ENCODE measurements at places on chromosomes 16 and 17. TPM values are rescaled to one million over a fixed set of nuclear protein-coding genes. Genes with fewer than 3 reads are reported as not detected.
A peak's percentile ranks its signal among the peaks of the same experiment; 100 is the strongest.

DNA sequence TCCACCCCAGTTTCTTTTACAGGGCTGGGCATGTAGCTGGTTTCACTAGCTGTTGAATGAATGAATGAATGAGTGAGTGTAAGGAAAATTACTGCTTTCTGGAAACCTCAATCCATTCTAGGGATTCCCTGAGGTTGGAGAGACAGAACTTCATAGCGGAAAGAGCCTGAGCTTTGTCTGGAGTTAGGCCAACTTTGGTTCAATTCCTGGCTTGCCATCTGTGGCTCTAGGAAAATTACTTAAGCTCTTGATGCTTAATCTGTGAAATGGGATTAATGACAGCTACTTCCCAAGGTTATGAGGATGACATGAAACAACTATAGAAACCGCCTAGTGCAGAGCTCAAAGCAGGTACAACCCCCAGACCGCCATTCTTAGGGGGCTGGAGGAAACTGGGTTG lies 76.3 kb upstream of the AXIN2 start:
- H3K27me3 ChIP-seq: no peaks in the 10 kb centered on the region
- H3K27ac ChIP-seq: no peak overlapping the region
- no peaks in the 10 kb centered on the region for H3K36me3 ChIP-seq
- no peak for DNase-seq
- no peak overlapping the region for H3K4me3 ChIP-seq

GRCh38 chr17:41844971-41845370 lies 7.3 kb downstream of the KLHL10 start:
- H3K27me3 ChIP-seq: no peaks in the 10 kb centered on the region
- DNase-seq: no peak
- no peaks in the 10 kb centered on the region for H3K4me1 ChIP-seq
- H3K4me3 ChIP-seq: no peak overlapping the region

DNA sequence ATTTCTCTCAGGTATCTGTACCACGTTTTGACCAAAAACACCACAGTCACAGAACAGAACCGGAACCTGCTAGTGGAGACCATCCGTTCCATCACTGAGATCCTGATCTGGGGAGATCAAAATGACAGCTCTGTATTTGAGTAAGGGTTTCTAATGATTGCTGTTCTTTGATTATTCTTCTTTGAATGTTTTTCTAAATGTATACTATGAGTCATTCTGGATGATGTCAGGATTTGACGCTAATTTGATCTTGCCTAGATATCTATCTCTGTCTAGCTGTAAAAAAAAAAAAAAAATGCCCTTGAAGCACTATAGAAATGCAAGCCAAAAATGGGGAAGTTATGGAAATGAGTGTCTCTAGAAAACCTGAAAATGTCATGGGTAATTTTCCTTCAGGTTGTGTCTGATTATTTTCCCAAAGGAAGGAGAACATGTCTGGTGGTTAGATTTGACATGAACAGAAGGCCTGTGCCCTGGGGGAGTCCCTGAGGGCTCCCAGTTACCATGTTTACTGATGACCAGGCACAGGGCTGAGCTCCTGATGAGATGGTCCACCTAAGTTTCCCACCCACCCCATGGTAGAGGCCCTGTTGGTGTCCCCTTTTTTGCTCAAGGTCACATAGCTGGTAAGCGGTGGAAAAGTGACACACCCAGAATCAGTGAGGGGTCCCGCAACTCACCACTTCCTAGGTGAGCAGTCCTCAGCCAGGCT lies 13.6 kb downstream of the CLEC16A start:
- H3K4me3 ChIP-seq: no peak overlapping the region
- no peak overlapping the region for H3K27ac ChIP-seq
- no peaks in the 10 kb centered on the region for H3K27me3 ChIP-seq
- no peaks in the 10 kb centered on the region for H3K36me3 ChIP-seq

DNA sequence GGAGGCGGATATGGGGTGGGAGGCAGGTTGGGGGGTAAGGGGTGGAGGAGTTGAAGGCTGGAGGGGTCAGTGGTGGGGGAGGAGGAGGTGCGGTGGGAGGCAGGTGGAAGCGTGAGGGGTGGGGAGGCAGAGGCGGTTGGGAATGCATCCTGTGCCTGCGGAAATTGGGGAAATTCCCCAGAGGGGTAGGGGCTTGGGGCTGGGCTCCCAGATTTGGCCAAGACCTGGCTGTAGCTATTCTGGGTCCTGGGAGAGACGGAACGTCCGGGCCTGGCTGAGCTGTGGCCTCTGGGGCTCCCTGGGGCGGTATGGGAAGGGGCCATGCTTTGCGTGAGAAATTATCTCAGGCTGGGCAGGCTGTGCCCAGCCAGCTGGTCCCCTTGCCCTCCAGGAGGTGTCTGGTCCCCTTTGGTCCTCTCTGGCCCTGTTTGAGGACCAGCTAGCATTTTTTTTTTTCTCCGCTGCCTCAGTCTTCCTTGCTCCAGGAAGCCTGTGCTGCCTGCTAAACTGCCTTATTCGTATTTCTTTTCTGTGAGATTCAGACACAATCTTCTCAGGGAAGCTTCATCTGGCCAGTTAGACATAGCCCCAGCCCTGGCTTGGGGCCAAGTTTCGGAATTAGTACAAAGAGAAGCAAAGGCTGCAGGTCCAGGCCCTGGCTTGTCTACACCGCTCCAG lies 7.3 kb upstream of the TRPV2 start:
- no peak overlapping the region for H3K4me3 ChIP-seq
- DNase-seq: peak; percentile 86
- H3K36me3 ChIP-seq: no peaks in the 10 kb centered on the region
- H3K27me3 ChIP-seq: no peaks in the 10 kb centered on the region
- H3K4me1 ChIP-seq: no peaks in the 10 kb centered on the region

CSH1 gene
- not detected for polyA plus RNA-seq

DNA sequence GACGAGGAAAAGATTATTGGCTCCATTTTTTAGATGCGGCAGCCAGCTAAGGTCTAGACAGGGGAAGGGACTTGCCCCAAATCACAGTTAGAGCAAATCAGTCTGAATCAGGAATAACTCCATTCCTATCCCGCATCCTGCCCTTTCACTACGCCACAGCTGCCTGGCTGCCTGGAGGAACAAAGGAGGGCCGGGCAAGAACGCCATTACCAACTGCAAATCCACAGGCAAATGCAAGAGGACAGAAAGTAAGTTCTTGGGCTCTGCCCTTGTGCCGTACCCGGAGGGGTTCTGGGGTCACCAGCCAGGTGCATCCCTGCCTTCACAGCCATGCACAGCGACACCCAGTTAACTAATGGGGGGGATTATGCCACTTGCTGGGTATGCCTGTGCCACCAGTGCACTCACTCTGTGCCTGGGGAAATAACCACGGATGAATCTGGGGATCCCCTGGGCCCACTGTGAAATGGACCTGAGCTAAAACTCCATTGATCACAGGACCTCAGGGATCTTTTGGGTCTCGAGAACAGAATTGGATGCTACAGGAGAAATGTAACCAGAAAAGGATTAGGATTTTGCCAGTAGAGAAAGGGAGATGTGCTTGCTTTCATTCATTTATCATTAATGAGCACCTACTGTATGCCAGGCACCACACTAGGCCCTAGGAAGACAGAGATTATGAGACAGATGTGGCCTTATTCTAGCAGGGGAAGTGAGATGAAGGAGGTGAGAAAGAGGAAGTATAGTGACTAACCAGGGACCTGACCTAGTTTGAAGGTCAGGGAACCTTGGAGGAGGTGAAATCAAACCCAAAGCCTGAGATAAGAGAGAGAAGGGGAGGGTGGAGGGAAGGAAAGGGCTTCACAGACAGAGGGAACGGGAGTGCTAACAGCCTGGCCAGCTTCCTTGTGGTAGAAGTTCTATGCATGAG lies 17.7 kb downstream of the BCL7C start:
- H3K27ac ChIP-seq: peak overlapping the region; percentile 84
- H3K4me1 ChIP-seq: no peaks in the 10 kb centered on the region
- DNase-seq: peak; percentile 0
- no peaks in the 10 kb centered on the region for H3K36me3 ChIP-seq
- H3K27me3 ChIP-seq: no peaks in the 10 kb centered on the region

DNA sequence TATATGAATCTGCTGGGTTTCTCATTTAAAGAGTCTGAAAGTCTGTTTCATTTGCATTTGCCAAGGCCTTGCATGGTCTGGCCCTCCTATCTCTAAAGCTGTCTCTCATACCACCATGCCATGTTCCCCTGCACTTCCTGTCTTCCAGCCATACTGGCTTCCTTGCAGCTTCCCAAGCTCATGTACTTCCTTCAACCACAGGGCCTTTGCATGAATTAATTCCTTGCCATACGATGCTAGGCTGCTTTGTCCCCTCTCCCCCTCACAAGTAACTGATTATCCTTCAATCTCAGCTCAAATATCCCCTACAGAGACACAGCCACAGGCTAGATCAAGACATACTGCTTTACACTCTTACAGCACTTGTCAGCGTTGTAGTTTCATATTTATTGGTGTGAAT lies 5.8 kb downstream of the CRYM start:
- no peaks in the 10 kb centered on the region for H3K27me3 ChIP-seq
- no peaks in the 10 kb centered on the region for H3K36me3 ChIP-seq
- no peak overlapping the region for H3K27ac ChIP-seq
- no peak for DNase-seq
- no peaks in the 10 kb centered on the region for H3K4me1 ChIP-seq
- H3K4me3 ChIP-seq: no peak overlapping the region

DNA sequence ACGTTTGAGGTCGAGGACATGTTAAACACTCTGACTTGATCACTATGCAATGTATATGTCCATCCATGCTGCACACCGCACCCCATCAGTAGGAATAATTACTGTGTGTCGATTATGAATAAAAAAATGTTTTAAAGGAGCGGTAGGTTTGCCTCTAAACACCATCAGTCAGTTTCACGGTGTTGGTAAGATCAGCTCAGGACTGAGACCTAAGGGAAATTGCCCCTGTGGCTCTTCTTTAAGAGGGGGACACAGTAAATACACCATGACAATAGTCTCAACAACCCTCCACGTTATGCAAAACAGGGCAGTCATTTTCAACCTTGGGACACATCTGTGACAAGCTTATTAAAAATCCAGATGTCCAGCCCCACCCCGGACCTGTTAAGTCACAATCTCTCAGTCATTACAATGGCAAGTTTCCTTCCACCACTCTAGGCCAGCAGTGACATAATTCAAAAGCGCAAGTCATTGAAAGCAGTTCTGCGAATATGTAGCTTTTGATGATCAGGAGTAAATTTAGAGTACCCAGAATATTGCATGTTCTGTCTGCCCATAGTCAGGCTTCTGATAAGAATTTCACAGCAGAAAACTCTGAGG lies 1.2 kb downstream of the ATMIN start:
- no peak overlapping the region for H3K27ac ChIP-seq
- peaks cover 7% of the 10 kb centered on the region for H3K4me1 ChIP-seq
- H3K27me3 ChIP-seq: no peaks in the 10 kb centered on the region
- no peak for DNase-seq

HOXB1 gene
- 0.63 TPM for polyA plus RNA-seq

ALOXE3 gene
- not detected for polyA plus RNA-seq

DNA sequence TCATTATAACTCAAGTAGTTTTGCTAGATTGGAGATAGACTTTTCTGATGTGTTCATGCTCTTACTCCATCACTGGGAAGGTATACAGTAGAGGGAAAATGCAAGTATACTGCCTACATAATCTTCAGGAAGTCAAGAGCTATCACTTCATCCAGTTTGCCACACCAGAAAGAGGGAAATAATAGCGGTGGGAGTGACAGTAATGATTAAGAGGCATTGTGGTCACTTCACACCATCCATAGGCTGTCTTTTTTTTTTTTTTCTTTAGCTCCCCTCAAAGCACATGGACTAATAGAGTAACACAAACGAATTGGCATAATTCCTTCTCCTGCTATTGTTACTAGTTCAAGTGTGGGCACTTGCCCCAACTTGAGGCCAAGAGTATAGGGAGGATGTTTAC lies 28.4 kb upstream of the HLF start:
- H3K27me3 ChIP-seq: no peaks in the 10 kb centered on the region
- no peak for DNase-seq
- H3K4me3 ChIP-seq: no peak overlapping the region
- no peak overlapping the region for H3K27ac ChIP-seq
- no peaks in the 10 kb centered on the region for H3K36me3 ChIP-seq
- H3K4me1 ChIP-seq: no peaks in the 10 kb centered on the region

GRCh38 chr16:84446084-84446483 lies 58.4 kb downstream of the MEAK7 start:
- H3K27ac ChIP-seq: no peak overlapping the region
- H3K4me3 ChIP-seq: no peak overlapping the region
- peaks cover 3% of the 10 kb centered on the region for H3K27me3 ChIP-seq
- H3K36me3 ChIP-seq: no peaks in the 10 kb centered on the region

Measured in aorta (tissue), 5 donors.